AG04450 (cell line): ENCODE measurements at places on chromosomes 4 and X.

- no peak for DNase-seq
Measured at GRCh38 chr4:121800638-121800960, 524 bp upstream of the EXOSC9 start.

DNA sequence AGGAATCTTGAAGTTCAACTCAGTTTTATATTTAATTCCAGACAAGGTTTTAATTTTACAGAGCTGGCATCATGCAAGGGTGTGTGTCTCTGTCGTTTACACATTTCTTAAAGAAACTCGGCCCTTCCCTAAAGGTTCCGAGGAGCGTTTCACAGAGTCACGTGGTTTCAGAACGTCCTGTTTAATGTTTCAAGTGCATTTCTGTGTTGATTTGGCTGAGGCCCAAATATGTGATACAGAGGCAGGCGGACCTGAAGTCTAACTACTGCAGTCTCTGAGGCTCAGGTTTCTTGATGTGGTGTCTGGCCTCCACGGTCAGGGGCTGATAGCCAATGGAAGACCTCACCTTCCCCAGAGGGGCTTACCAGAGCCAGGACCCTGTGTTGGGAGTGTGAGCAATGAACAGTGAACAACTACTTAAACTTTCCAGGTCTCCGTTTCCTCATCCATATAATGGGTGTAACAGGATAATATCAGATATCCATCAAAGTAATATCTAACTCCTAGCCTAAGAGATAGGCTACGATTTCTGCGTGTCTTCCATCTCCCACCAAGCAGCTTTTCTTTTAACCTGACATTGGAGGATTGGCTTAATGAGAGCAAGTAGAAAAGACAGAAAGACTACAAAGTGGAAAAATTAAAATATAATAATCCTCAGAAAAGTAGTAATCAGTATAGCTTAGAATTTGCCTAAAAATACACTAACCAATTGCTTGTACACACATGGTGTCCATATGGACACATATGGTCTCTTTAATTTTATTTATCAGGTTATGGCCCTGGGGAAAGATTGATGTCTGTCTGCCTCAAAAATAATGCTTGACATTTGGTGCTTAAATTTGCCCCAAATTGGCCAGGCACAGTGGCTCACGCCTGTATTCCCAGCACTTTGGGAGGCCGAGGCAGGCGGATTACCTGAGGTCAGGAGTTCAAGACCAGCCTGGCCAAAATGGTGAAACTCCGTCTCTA is 50.0 kb upstream of the TRIM2 start:
- DNase-seq: no peak

DNA sequence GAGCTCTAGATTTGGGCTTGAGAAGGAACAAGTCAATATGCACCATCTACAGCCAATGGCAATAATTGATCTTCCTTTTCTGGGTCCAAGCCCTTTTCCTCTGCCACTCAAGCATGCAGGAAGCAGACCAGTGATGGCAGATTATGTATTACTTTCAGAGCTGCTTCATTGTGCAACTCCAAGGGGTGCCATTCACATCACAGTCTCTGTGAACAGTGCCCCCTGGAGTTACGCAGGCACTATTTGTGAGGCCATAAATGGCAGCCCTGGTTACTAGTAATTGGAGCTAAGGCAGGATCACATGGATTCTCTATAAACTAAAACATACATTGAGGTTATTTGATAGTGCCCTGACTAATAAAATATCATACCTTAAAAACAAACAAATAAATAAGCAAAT is 313.4 kb upstream of the SLC7A11 start:
- no peak for DNase-seq

DNA sequence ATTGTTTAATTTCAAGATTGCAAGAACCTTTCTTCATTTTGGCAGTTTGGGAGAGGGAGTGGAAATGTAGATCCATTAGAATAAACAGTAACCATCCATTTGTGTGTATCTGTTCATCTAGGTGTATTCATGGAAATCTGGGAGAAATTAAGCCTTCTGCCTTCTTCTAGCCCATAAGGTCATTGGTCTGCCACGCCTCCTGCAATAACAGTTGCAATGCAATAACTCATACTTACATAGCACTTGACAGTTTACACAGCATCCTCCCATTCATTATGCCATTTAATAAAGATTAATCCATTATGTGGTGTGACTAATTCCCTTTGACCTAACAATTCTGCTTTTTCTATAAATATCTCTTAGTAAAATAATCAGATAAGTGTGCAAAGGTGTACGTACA is 42.6 kb downstream of the SHROOM4 start:
- DNase-seq: no peak

GRCh38 chr4:97645071-97645821 is 498.0 kb downstream of the STPG2 start:
- DNase-seq: no peak

- no peak for DNase-seq
Measured at GRCh38 chrX:109830157-109830703, 97.2 kb upstream of the ACSL4 start.

- DNase-seq: no peak
Measured at GRCh38 chrX:136147315-136147901, at the start of gene FHL1. Gene FHL1, plus strand, starts transcription at chrX:136147533.

GRCh38 chr4:128521648-128522111 is 234.1 kb upstream of the PGRMC2 start:
- no peak for DNase-seq

- no peak for DNase-seq
Measured at GRCh38 chr4:82372517-82373485, 990 bp downstream of the HNRNPD start.

GRCh38 chrX:110965409-110966090 is 130.4 kb upstream of the PAK3 start:
- no peak for DNase-seq

DNA sequence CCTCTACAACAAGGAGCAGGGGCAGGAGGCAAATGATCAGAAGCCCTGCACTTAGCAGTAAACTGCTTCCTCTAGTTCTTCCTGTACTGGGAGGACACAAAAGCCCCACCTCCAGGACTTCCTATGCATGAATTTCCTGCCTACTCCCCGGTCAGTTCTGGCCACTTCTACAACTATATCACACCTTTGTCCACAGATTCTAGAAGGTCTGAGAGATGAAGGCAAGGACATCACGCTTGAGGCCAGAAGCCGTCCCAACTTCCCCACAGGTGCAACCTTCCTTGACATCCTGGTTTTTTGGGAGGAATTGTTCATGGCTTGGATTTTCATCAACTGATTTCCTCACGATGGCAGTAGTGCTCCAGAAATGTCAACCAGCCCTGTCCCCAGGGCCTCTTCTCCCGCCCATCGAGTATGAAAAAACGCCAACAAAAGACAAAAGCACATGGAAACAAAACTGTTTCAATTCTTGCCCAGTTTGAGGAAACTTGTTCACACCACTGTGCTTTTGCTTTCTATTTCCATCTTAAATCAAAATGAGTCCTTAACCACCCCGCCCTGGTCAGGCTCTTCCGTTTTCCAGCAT is 206.5 kb upstream of the STK26 start:
- DNase-seq: no peak

GRCh38 chr4:98744372-98745150 is 86.2 kb upstream of the TSPAN5 start:
- DNase-seq: no peak

DNA sequence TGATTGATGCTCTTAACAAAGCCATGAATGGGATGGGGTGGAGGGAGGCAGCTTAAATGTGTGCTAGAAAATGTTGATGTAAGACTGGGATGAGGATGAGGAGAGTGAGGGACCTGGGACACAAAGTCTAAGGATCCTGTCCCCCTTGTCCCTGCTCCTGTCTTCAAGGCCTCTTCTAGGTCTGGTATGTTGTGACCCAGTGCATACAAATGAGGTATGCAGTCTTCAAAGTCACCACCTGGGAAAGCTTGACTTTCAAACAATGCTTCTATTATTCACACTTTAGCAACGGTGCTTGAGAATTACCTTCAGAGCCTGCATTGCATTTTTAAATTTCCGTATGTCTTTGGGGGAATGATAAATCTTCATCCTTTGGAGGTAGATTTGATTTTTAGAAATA is 88.4 kb upstream of the SLC34A2 start:
- DNase-seq: no peak

DNA sequence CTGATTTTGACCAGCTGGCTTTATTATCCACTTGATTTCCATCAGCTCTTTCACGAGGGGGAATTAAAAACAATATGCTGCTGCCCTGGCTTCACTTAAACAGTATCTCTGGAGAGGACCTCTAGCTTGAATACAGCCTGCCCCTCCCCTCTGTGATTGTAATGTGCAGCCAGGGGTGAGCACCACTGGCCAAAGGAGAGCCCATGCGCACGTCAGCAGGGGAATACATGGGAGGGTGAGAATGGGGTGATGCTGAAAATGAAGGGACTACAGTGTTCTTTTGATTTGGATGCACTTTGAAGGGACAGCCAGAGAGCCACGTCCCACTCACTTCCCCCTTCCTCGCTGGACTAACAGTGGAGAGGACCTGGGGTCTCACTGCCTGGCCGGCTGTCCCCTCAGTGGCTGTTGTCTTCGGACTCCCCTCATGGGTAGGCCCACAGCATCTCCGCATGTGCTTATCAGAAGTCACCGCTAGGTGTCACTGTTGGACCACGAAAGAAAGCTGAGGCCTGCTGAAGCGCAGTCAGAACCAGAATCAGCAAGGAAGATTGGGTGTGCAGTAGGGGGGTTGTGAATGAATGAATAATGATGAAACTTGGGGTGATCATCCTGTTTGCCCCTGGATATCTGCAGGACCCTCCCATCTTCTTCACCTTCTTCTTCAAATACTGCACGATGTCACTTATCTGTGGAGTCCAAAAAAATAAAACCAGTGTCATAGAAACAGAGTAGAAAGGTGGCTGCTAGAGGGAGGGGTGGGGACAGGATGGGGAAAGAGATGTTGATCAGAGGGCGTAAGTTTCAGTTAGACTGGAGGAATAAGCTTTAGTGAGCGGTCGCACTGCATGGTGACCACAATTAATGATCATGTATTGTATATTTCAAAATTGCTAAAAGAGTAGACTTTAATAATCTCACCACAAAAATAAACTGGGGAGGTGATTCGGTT is 32.8 kb downstream of the CLCN4 start:
- DNase-seq: no peak

- DNase-seq: no peak
Measured at GRCh38 chr4:153345012-153345981, 809 bp downstream of the MND1 start.

GRCh38 chr4:152062936-152063620 is 302.3 kb upstream of the GATB start:
- no peak for DNase-seq

- DNase-seq: no peak
Measured at GRCh38 chr4:135434936-135435335, 1233.3 kb upstream of the PABPC4L start.

DNA sequence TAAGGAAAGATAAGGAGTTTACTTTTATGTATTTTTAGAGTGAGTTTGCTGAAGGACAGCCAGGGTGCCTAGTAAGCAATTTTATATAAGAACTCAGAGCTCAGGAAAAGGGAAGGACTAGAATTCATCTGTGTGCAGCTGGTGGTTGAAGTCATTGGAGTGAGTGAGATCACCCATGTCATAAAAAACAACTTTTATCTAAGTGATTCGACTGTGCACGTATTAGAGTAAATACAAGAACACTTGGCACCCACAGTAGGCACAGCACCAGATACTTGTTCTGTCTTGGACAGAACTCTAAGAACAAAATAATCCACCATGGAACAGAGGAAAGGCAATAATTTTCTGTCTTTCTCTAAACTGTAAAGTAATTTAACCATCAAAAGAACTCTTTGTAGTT is 31.6 kb downstream of the SYNPO2 start:
- no peak for DNase-seq

GRCh38 chr4:167274351-167274750 is 40.1 kb upstream of the SPOCK3 start:
- DNase-seq: no peak

GRCh38 chrX:87525771-87526229 is 8.2 kb downstream of the KLHL4 start:
- no peak for DNase-seq

- DNase-seq: no peak
Measured at GRCh38 chrX:139708067-139708466, at the start of gene MCF2. Gene MCF2, minus strand, starts transcription at chrX:139708167. Its CDS starts 56,423 bp downstream, at chrX:139651744.

DNA sequence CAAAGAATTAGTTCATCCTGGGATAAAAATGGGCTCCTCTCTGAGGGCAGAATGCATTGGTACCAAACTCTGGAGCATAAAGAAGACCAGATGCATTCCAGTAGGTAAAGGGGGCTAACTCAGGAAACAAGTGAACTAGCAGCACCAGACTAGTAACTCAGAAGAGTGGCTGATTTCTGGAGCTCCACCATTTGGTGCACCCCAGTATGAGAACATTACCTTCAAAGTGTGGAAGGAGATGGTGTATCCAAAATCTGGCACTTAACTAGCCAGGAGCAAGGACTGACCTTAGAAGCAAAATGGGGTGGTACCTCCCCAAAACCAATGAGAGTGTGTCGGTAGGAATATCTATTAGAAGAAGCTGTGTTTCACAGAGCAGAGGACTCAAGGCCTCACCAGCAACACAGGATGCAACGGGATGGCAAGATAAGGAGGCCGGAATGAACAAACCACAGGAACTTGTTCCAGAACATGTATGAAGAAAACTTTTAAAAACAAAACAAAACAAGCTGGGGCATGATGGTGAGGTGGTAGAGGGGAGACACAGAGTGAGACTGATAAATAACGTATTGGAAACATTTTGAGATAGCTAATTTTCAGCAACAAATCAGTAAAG is 142.3 kb downstream of the INPP4B start:
- DNase-seq: no peak

DNA sequence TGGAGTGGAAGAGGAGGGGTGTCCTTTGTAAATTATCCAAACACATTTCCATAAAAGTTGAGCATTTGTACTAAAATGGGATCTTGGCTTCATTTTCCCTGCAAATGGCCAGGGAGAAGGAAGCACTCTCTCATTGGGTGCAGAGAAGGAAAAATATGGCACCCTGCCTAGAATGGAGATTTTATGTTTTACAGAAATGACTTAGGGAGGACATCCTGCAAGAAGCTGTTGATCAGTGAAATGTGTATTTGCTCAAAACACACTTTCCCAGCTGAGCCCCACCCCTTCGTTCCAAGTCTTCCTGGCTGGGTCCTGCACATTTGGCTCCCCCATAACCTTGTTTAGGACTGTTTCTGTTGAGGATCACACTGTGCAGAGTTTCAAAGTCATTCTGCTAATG is 213.5 kb upstream of the TAPT1 start:
- DNase-seq: no peak

DNA sequence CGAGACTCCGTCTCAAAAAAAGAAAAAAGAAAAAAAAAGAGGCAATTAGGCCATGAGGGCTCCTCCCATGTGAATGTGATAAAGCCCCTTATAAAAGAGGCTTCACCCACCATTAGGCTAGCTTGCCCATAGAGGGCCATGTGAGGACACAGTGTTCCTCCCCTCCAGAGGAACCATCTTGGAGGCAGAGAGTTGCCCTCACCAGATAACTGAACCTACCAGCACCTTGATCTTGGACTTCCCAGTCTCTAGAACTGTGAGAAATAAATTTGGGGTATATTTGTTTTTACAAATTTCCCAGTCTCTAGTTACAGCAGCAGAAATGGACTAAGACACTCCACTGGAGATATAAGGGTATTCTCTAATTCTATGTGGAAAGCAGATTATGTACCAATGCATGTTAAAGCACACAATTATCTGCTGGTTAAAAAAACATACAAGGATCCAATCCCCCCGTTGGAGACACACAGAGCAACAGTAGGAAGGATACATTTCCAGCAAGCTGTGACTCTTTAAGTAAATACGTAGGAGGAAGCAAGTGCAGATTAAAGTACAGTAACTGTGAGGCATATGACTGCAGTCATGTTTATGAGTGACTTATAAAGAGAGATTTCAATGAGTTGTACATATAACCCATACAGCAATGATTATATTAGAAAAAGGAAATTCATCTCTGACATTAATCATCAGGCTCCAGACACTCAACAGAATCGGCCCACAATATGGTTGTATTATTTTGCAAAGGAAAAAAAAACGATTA is 21.4 kb downstream of the SH3RF1 start:
- no peak for DNase-seq
